ENCODE measurements at places on chromosomes 11 and 22.

- DNase-seq = no peak
These were observed 129.0 kb upstream of the PARVA start for GRCh38 chr11:12248330-12248729.

DNA sequence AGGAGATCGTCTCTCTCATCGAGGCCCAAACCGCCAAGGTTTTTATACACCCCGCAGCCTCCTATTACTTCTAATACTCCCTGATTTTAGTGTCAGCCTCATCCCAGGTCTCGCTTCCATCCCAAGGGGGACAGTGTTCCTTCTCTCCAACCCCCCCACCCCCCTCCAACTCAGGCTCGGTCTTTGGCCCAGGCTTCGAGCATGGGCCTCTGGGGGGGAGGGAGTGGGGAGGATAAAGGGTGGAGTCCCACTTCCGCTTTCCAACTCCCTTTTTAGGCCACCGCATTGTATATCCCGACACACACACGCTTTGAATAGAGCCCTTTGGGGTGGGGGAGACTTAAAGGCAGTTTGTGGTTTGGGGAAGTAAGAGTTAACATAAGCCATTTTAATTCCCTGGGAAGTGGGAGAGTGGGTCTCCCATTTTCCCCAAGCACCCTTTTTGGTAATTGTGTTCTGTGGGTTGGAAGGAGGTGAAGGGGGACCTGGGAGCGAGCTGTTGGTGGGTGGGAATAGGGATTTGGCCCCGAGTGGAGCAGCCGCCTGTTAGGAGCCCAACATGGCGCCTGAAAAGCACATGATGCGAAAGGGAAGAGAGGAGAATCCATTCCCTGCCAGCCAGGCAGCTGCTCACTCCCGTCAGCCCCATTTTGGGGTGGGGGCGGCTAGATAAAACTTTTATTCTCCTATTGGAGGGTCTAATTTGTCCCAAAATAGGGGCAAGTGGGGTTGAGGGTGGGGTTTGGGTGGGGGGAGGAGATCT lies 844 bp downstream of the PCF11 start:
- peak; percentile 19 for DNase-seq

- no peak for DNase-seq
These were observed 3.2 kb upstream of the CCDC15 start for GRCh38 chr11:124950601-124951330.

DNA sequence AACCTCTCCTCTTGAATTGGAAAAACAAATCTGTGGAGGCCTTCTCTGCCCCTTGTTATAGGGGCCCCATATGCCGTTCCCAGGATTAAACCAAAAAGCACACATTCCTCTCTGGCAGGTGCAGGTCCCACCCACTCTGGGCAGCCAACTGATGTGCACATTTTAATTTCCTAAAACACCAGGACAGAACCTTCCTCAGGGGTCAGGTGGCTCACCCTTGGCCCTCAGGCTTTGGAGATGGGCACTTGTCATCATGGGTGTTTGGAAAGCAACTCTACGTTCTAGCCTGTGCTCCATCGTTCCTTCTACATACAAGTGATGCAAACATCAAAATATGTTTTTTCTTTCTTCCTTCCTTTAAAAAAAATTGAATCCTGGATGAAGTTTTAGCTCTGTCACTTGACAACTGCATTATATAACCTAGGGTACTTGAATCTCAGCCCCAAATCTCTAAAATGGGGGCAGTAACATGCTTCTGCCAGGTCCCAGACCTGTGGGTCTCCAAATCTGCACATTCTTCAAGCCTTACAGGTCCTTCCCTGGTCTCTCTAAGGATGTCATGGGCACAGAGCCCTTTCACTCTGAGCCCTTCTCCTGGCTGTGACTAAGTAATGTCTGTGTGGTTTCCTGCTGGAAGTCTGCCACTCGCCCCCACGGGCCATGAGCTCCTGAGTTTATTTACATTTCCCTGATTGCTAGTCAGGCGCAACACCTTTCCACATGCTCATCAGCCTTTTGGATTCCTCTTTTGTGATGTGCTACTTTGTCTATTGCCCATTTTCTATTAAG lies 43.8 kb downstream of the KCNQ1OT1 start:
- no peak for DNase-seq

GRCh38 chr11:120167659-120168058 lies 29.7 kb upstream of the TRIM29 start:
- no peak for DNase-seq

DNA sequence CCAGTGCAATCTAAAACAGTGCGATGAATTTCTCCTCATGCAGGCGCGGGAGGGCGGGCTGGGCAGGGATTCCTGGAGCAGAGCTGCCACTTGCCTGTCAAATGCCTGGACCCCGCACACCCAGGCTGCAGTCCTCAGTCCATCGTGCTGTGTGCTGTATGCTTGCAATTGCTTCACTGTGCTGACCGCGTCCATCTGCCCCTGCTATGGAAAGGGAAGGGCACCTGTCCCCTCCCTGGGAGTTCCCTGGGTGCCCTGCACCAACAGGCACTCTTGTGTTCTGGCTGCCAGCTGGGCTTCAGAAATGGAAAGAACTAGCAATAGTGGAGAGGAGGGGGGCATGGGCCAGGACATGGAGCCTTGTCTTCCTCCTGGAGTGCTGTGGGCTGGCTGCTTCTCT lies 185.4 kb upstream of the B3GAT1 start:
- no peak for DNase-seq

GRCh38 chr22:49689255-49689770 lies 138.4 kb downstream of the BRD1 start:
- DNase-seq = no peak

DNA sequence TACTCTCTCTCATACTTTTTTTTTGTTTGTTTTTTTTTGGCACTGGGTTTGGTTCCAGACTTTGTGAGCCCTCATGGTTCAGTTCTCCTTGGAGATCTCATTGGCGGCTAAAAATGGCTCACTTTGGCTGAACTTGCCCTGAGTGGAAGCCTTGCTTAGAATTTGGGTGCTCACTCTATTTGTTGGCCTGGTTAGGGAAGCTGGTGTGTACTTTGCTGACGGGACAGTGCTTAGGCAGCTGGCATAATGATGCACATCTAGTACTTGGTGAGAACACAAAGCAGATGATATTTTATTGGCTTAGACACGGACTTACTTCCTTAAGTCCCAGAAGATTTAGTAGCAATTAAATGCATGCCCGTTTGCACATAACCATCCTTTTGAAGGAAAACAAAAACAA lies 66.5 kb upstream of the GRAMD1B start:
- no peak for DNase-seq

- DNase-seq = no peak
These were observed 186.5 kb downstream of the SHANK2 start for GRCh38 chr11:71065841-71066240.

DNA sequence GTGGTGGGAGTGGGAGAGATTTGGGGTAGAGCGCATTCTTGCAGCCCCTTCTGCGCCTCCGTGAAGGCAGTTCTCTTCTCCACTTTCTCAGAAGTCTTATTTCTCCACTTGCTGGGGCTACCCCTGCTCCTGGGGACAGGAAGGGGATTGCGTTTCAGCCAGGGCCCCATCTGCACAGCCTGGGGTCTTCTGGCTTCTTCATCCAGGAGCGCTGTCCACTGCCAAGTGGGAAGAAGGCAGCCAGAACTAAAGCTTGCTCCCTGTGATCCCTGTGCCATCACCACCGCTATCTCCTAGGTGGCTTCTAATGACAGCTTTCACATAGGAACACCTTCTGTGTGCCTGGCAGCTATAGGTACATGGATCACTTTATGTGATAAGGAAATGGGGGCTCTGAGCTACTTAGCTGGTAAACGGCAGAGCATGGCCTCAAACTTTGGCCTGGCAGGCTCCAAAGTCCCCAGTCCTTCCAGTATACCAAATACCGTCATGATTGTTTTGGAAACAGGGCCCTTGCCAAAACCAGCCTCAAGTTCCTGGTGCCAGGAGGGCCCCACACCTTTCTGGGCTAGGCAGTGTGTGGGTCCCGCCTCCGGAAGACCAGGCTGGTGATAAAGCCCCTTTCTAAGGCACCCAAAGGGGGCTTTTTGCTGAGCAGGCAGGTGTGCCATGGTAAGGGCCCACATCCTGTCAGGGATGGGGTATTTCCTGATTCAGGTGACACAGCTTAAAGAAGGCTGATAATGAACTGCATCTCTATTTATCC lies 60.4 kb upstream of the PAX6 start:
- no peak for DNase-seq

- DNase-seq = no peak
These were observed 58.3 kb upstream of the TCF20 start for GRCh38 chr22:42328784-42329145.

DNA sequence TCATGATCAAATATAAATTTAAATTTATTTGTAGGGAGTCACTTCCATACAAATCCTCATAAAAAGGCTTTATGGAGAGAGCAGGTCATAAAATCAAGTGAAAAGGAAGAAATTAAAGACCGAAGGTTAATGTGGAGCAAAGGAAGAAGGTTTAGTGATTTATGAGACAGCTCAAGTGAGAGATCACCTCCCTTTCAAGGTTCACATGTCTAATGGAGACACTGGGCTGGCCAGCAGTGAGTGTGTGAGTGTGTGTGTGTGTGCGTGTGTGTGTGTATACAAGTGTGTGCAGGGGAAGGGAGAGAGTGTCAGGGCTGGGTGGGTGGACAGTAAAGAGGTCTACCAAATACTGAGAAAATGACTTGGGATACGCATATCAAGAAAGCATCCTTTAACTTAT lies 251.2 kb downstream of the FAT3 start:
- no peak for DNase-seq

GRCh38 chr22:17079572-17079971 lies 5.2 kb upstream of the IL17RA start:
- DNase-seq = no peak

DNA sequence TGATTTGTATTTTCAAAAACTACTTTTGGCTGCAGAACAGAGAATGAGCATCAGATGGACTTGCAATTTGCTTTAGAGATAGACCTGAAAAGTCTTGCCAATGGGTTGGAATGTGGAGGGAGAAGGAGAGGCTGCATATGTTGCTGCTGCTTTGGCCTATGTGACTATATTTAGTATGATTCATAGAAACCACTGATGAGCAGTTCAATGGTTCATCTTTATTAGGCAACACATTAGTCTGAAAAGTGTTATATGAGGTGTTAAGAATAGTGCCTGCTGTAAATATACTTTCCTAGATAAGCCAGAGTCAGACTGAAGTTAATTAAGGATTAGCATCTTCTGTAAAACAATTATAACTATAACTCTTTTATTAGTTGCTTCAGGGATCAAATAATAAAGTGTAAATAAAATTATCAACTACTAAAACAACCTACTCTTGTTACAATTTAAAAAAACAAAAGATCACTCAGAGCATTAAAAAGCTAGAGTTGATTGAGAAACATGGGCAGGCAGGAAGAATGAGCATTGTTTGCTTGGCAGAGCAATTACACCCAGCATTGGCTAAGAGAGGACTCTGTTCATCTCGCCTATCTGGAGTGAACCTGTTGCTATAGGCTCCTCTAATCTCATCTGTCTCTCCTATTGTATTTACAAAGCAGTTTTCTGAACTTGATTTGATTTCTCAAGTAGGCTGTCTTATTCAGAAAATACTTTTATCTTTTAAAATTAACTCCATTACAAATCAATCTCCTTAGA lies 36.3 kb downstream of the HORMAD2 start:
- no peak for DNase-seq

- no peak for DNase-seq
These were observed 34.1 kb upstream of the GRAMD4 start for GRCh38 chr22:46586123-46586519.

GRCh38 chr11:64093233-64094039 lies 57.7 kb downstream of the FLRT1 start:
- DNase-seq = no peak

DNA sequence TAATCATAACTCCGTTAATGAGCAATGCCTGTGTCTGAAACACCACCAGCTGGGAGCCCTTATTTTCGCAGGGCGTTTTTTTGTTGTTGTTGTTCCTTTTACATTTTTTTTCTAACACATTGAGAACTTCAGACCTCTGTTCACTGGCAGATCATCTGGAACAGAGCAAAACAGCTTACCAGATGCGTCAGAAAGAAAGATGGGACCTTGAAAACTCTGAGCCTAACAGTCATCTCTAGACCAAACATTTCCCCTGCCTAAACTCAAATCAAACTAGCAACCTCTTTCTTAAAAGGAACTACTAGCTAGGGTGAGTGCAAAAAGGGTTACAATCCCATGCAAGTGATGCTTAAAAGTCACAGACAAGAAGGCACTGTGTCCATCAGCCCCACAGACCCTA lies 93.2 kb downstream of the PLEKHA7 start:
- no peak for DNase-seq

- no peak for DNase-seq
These were observed 39.6 kb downstream of the SCGB1A1 start for GRCh38 chr11:62458212-62459002.

DNA sequence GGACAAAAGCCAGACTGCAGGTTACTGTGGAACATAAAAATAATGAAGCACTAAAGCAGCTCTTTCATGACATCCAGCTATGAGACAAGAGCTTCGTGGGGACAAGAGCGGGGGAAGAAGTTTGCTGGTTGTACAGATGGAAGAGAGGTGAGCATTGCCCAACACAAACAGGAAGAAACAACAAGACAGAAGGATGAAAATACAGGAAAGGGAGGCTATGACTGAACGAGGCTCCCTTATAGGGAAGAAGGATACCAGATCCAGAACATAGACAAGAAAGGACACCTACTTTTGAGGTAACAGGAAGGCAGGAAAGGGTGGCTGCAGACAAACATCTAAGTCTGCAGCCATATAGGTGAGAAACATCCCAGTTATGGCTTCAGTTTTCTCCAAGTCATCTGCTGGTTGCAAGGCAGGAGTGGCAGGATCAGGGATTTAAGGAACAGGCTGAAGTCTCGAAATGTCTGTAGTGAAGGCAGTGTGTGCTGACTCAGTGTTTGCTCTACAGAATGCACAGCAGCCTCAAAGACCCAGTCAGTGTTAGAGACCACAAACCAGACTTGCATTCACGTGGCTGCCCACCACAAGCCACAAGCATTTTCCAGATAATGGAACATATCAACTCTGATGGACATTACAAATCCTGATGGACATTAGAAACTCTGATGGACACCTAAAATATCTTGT lies 1.9 kb downstream of the CLTCL1 start:
- no peak for DNase-seq

GRCh38 chr11:6419009-6419631 lies at the start of gene APBB1:
Gene APBB1, minus strand, starts transcription at chr11:6419094. Its CDS starts 7,747 bp downstream, at chr11:6411347.
- DNase-seq = no peak

DNA sequence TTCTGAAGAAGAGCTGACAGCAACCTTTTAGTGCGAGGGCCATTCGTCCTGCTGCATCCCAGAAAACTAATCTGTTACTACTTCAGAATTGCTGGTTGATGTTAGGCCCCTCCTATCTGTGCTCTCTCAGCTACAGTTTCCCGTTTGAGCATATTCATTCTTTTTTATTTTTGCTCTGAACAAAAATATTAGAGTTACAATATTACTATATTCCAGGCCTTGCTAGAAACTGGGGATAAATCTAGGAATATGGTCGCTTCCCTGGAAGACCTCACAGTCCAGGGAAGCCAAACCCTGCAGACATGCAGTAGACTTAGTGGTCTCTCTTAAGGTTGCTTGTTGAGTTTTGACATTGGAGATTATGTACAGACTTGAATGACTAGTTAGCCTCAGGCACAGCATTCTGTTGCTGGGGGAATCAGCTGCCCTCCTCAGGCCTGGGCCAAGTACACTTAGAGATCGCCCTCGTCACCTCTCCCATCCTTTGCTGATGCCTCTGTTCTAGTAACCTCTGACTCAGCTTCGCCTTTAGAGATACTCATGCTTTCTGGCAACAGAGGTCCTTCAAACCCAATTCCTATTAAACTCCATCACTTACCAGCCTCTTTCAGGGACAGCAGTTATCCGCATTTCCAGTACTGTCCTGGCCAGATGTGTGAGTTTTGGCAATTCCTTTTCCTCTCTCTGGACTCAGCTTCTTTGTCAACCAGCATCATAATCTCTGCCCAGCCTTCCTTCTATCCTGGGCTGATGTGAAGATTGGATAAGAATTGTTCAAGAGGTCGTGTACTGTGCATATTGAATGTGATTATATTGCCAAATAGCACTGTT lies 698 bp upstream of the ANAPC15 start:
- no peak for DNase-seq
